Psoas muscle (tissue), 8 donors: ENCODE measurements at places on chromosomes 4 and X. TPM values are rescaled to one million over a fixed set of nuclear protein-coding genes. Genes with fewer than 3 reads are reported as not detected.

DNA sequence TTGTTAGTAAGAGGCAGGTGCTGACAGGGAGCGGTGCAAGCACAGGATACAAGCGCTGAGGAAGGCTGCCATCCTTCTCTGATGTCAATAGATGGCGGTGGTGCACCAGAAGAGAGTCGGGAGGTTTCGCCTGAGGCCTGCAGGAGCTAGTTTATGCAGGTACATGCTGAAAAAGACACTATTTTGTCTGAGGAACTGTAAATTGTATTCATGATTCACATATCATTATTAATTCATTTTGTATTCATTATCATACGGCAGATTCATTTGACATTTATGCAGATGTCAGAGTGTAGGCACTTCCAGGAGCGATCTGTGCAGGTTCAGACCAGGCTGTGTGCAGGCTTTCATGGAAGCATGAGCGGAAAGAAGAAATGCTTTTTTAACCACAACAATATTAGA is 824.0 kb downstream of the STIM2 start:
- H3K27me3 ChIP-seq, result no peaks in the 10 kb centered on the region
- no peak overlapping the region for H3K4me3 ChIP-seq
- H3K36me3 ChIP-seq, result no peaks in the 10 kb centered on the region
- no peaks in the 10 kb centered on the region for H3K4me1 ChIP-seq
- DNase-seq, result peak; percentile 44

The BMPR1B gene
- total RNA-seq, result 8.4 TPM

The MAGEB2 gene
- total RNA-seq, result not detected

- no peak for DNase-seq
Observed at GRCh38 chr4:99043346-99043745, 45.2 kb downstream of the ADH5 start.

DNA sequence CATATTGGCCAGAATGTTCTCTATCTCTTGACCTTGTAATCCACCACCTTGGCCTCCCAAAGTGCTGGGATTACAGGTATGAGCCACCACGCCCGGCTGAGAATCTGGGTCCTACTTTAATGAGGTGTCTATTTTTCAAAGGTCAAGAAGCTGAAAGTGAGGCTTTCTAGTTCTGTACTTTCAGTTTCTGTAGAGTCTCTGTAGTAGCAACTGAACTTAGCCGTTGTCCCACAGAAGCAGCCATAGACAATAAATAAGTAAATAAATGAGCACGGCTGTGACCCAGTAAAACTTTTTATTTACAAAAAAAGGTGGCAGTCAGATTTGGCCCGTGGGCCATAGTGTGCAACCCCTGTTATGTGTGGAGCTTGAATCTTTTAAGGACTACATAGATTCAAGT is 92.0 kb downstream of the FNIP2 start:
- no peak overlapping the region for H3K4me3 ChIP-seq
- no peak overlapping the region for H3K27ac ChIP-seq
- no peaks in the 10 kb centered on the region for H3K4me1 ChIP-seq
- DNase-seq, result no peak
- no peaks in the 10 kb centered on the region for H3K27me3 ChIP-seq

DNA sequence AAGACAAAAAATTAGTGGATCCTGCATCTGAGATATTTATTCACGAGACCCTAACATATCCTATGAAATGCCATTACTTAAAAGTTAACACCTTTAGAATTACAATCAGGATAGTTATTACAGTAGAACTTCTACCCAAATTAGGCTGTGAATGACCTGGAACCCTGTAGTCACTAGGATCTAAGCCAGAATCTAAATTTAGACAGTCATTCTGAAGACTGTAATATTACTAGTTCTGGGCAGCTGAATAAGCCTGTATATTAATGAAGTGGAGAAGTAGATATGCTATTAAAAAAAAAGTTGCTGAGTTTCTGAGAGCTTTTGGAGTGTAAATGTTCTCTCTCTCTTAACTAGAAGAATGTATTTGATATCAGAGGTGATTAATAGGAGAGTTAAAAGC is 67.0 kb downstream of the FAM13A start:
- no peak overlapping the region for H3K4me3 ChIP-seq
- peak overlapping the region; percentile 38 for H3K27ac ChIP-seq
- peaks cover 17% of the 10 kb centered on the region for H3K4me1 ChIP-seq

DNA sequence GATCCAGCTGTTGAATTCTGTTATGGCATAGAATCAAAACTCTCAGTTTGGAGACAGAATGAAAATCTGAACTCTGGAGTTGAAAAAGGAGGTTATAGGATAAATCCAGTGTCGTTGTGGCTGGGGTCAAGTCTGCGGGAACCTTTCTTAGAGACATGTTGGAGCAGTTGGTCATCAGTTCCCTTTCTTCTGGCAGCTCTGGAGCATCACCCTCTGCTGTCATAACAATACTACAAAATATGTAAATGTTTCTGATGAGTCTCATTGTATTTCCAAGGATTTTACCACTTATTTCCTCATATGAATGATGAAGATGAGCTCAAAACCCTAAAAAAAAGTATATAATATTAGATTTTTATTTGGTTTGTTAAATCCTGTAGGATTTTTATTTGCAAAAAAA is 7.5 kb downstream of the TLR10 start:
- H3K4me3 ChIP-seq, result no peak overlapping the region
- H3K36me3 ChIP-seq, result no peaks in the 10 kb centered on the region
- no peak for DNase-seq
- H3K4me1 ChIP-seq, result no peaks in the 10 kb centered on the region
- no peaks in the 10 kb centered on the region for H3K27me3 ChIP-seq
- no peak overlapping the region for H3K27ac ChIP-seq

- no peaks in the 10 kb centered on the region for H3K4me1 ChIP-seq
- no peaks in the 10 kb centered on the region for H3K27me3 ChIP-seq
- DNase-seq, result no peak
- no peak overlapping the region for H3K27ac ChIP-seq
- no peaks in the 10 kb centered on the region for H3K36me3 ChIP-seq
Observed at GRCh38 chrX:20743046-20743445, 476.3 kb upstream of the RPS6KA3 start.

The GPR119 gene
- not detected for total RNA-seq

- H3K27me3 ChIP-seq, result no peaks in the 10 kb centered on the region
- no peaks in the 10 kb centered on the region for H3K36me3 ChIP-seq
- H3K4me3 ChIP-seq, result no peak overlapping the region
- no peaks in the 10 kb centered on the region for H3K4me1 ChIP-seq
Observed at GRCh38 chrX:110600745-110601310, 194.8 kb downstream of the CHRDL1 start.

DNA sequence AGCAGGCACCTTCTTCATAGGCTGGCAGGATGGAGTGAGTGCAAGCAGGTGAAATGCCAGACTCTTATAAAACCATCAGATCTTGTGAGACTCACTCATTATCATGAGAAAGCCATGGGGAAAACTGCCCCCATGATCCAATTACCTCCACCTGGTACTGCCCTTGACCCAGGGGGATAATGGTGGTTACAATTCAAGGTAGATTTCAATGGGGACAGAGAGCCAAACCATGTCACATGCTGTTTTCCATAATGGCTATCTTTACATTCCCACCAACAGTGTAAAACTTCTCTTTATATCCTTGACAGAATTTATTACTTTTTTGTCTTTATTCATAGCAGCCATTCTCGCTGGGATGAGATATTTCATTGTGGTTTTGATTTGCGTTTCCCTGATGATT is 663.0 kb upstream of the AGA start:
- no peaks in the 10 kb centered on the region for H3K36me3 ChIP-seq
- no peak for DNase-seq
- no peaks in the 10 kb centered on the region for H3K27me3 ChIP-seq

DNA sequence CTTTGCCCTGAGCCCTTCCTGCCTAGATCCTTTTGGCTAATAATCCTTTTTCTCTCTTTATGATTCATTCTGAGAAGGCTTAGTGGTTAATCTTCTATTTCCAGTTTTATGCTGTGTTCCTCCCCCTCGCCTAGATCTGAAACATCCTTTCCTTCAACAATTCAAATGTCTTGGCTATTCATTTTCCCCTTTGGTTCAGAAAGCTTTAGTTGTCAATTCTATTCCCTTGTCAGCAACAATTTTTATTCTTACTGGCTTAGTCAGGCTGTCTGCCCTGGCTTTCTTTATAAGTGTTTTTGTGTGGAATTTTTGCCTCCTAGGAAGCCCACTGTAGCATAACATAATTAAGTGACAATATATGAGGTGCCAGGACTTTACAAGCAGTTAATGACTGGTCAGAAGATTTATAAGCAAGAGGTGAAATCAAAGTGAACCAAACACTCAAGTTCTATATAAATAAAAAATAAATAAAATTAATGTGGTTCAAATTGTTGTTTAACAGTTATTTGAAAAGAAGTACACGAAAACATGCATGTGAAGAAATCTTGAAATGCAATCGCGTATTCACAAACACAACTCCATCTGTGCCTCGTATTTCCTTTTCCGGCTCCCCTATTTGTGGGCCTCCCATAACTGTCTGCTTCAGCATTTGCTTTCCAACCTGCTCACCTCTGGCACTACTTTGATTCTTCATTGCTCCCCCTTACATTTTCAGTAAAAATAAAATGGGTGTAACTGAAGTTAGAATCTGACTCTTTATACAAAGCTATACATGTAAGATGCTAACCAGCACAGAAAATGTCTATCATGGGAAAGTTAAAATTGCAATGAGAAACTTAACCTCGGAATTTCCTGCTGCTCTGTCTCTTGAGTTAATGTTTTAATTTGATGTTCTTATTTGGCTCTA is 235.4 kb downstream of the SPRY1 start:
- no peak overlapping the region for H3K4me3 ChIP-seq
- H3K27me3 ChIP-seq, result no peaks in the 10 kb centered on the region
- no peaks in the 10 kb centered on the region for H3K36me3 ChIP-seq
- H3K4me1 ChIP-seq, result no peaks in the 10 kb centered on the region

- no peaks in the 10 kb centered on the region for H3K36me3 ChIP-seq
- H3K4me3 ChIP-seq, result no peak overlapping the region
- no peaks in the 10 kb centered on the region for H3K27me3 ChIP-seq
- DNase-seq, result no peak
- no peak overlapping the region for H3K27ac ChIP-seq
Observed at GRCh38 chr4:156962528-156962974, 9.0 kb downstream of the PDGFC start.

DNA sequence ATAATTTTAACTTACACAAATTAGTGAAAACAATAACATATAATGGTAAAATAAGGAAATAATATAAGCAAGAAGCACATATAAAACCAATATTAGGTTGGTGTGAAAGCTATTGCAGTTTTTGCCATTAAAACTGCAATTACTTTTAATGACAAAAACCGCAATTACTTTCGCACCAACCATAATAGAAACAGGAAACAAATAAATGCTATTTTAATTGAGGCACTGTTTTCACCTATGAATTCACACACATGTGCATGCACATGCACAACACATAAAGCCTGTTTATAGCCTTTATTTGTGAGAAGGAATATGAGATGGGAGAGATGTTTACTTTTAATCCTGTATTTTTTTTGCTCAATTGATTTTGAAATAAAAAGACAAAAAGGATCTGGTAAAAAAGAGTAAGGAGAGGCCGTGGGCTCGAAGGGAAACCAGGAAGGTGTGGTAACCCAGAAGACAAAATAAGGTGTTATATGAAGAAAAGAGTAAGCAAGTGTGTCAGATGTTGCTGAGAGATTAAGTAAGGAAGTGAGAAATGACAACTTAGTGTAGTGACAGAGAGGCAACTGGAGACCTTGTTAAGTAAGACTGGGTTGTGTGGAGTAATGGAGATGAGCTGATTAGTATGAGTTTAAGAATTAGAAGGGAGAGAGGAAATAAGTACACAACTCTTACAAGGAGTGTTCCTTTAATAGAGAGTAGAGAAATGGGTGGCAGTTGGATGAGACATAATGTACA is 69.0 kb downstream of the KLHL13 start:
- no peaks in the 10 kb centered on the region for H3K36me3 ChIP-seq
- DNase-seq, result no peak
- no peaks in the 10 kb centered on the region for H3K4me1 ChIP-seq
- no peaks in the 10 kb centered on the region for H3K27me3 ChIP-seq
- no peak overlapping the region for H3K4me3 ChIP-seq

GRCh38 chr4:14167876-14168510 is 540.5 kb upstream of the BOD1L1 start:
- no peaks in the 10 kb centered on the region for H3K27me3 ChIP-seq
- DNase-seq, result no peak
- H3K4me1 ChIP-seq, result no peaks in the 10 kb centered on the region
- H3K36me3 ChIP-seq, result no peaks in the 10 kb centered on the region
- H3K27ac ChIP-seq, result no peak overlapping the region
- no peak overlapping the region for H3K4me3 ChIP-seq

The SORCS2 gene
- total RNA-seq, result 0.38 TPM

DNA sequence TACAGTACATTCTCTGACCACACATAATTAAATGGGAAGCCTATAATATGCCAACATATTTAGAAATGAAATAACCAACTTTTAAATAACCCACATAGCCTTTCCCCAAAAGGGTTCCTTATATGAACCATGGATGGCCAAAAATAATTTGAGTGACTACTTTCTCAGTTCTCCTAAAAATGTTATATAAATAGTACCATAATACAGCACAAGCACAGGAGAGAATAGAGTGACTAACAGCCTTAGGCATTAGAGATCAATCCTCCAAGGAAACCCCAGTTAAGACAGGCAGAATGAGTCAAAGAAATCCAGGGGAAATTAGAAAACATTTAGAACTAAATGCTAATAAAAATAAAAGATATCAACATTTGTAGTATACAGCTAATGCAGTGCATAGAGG is 50.2 kb downstream of the ANKRD17 start:
- peaks cover 32% of the 10 kb centered on the region for H3K4me1 ChIP-seq
- no peaks in the 10 kb centered on the region for H3K36me3 ChIP-seq
- no peaks in the 10 kb centered on the region for H3K27me3 ChIP-seq
- H3K27ac ChIP-seq, result peak overlapping the region; percentile 51
- no peak overlapping the region for H3K4me3 ChIP-seq
- DNase-seq, result no peak

The TCEAL5 gene
- not detected for total RNA-seq

DNA sequence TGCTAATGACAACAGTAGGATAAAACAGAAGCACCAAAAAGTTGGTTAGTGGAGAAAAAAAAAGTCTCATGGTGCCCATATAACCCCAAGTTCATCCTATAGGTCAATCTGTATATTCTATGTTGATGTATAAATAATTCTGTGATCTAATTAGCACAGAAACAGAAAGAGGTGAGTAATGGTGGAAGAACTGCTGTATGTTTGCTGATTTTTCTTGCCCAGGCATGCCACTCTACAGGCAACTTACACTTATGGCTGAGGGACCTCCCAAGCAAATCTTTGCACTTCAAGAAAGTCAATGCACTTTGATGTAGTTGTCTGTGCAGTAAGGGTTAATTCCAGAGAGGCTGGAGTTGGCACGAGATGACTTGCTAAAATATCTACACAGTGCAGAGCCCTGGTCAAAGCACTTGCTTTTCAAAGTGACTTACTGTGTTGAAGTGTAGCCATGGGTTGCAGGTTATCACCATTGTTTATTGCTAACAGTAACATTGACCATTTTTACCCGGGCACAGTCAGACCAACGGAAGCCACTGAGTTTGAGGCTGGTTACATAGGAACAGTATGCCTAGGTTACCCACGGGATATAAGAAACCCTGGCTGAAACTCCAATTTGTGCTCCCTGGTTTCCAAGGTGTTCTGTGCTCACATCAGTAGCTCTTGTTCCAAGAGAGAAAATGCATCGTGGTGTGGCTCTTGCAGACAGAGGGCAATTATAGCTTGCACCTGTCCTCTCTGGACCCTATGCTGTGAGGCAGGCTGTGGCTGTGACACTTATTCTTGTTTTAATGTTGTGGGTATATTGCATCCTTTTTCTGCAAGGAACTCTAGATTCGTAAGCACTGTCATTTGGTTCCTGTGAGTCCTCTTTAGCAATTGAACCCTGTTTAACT is 141.3 kb upstream of the FTHL17 start:
- no peak for DNase-seq
- no peaks in the 10 kb centered on the region for H3K27me3 ChIP-seq
- H3K27ac ChIP-seq, result no peak overlapping the region
- no peak overlapping the region for H3K4me3 ChIP-seq

The SRPK3 gene
- total RNA-seq, result 43.7 TPM

The DRD5 gene
- total RNA-seq, result not detected

The CTAG1A gene
- not detected for total RNA-seq
